LoVo (cell line): ENCODE measurements at places on chromosomes 1 and 21.

- no peak for DNase-seq
Measured at GRCh38 chr1:203289281-203289981, 15.9 kb upstream of the BTG2 start.

- no peak for DNase-seq
Measured at GRCh38 chr21:31172328-31172727, 134.1 kb upstream of the KRTAP19-8 start.

DNA sequence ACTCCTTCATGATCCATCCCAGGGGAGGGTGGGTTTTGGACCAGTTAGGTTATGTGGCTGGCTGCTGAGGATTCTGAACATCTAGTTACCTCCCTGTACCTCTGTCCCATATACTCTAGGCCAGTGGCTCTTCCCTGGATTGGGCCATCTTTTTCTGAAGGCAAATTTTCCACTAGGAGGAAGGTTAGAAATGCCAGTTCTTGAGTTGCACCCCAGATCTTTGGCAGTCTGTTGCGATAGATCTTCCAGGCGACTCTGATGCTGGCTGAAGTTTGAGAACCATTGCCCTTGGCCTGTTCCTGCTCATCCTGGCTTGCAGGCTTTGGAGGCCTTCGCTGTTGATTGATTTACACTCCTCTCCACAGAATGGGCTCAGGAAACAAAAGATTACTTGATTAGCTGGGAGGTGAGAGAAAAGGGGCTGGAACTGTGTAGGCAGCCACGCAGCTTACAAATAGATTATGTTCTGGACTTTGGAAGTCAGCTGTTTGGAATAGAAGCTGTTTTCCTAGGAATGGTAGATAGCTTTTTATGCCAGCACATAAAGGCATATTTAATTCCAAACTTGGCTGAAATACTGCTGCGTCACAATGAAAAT is 110.1 kb downstream of the MRPS6 start:
- no peak for DNase-seq

DNA sequence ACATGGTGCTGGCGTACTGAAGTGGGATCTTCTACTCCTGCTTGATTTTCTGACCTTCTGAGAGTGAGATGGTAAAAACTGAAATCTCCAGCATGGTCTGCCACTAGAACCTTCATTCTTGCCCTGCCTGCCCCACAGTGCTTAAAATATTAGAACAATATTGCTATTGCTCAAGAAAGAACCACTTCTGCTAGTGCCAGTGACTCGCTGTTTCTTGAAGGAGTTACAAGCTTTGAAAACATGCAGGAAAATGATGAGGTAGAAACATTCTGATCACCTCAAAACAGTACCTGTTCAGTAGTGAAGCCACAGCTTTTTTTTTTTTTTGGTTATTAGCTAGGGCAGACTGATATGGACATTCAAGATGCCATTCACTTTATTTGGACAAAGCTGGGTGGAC is 95.3 kb downstream of the BACH1 start:
- no peak for DNase-seq

DNA sequence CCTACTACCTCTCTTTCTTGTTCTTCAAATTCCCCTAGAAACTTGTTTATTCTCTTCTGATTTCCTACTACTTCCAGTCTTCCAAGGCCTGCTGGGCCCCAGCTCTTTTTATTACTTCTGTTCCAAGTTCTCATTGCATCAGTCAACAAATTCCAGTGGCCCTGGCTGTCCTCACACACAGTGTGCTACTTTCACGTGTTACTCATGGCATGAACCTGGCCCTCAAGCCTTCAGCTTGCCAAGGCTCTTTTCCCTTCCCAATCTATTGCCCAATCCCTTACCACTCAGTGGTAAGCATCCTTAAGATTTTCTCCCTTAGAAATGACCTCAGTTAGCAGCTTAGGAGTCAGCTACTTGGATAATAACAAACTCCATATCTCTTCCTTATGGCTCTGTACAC is 613.5 kb downstream of the LMO4 start:
- DNase-seq, result no peak

- no peak for DNase-seq
Measured at GRCh38 chr1:154748405-154748775, 121.7 kb downstream of the KCNN3 start.

- no peak for DNase-seq
Measured at GRCh38 chr1:51592711-51593110, 24.2 kb upstream of the OSBPL9 start.
